ENCODE measurements at places on chromosomes 3 and 15. TPM values are rescaled to one million over a fixed set of nuclear protein-coding genes. Genes with fewer than 3 reads are reported as not detected.

The PTH1R gene
- total RNA-seq: 0.31 TPM

The GPR62 gene
- total RNA-seq: not detected

The ALDH1A2 gene
- 1.3 TPM for total RNA-seq

The CLRN1 gene
- not detected for total RNA-seq

The DPPA4 gene
- total RNA-seq: not detected

The NLGN1 gene
- total RNA-seq: 83.8 TPM

The RHOV gene
- 0.36 TPM for total RNA-seq

The UCN2 gene
- 22.5 TPM for total RNA-seq

The MAP6D1 gene
- total RNA-seq: 1.8 TPM

The POC1A gene
- 7.9 TPM for total RNA-seq

The CELSR3 gene
- 1.1 TPM for total RNA-seq

The AP2M1 gene
- total RNA-seq: 312 TPM

The TMEM207 gene
- not detected for total RNA-seq

The A4GNT gene
- total RNA-seq: not detected

The MINDY2 gene
- 13.8 TPM for total RNA-seq

The ZNF860 gene
- total RNA-seq: 5.0 TPM

The FBXL2 gene
- 22.9 TPM for total RNA-seq

The CASR gene
- total RNA-seq: not detected

The PAK2 gene
- 27.5 TPM for total RNA-seq

The CCR8 gene
- total RNA-seq: not detected

The PLSCR5 gene
- total RNA-seq: not detected

The UPK1B gene
- not detected for total RNA-seq

The STAC gene
- total RNA-seq: 0.33 TPM

The RPL22L1 gene
- 622 TPM for total RNA-seq

The REC114 gene
- total RNA-seq: not detected
